Caudate nucleus (tissue), 63 donors: ENCODE measurements at places on chromosomes 16 and 17.

DNA sequence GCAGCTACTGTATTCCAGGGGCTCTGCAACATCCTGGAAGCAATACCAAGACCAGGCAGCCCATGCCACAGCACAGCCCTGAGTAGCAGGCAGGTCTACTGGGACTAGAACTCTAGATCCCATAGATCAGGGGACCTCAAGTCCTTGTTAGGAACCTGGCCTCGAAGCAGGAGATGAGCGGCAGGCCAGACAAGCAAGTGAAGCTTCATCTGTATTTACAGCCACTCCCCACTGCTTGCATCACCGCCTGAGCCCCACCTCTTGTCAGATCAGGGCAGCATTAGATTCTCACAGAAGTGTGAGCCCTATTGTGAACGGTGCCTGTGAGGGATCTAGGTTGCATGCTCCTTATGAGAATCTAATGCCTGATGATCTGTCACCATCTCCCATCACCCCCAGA is 295.7 kb upstream of the TNRC6C start:
- DNase-seq: no peak

DNA sequence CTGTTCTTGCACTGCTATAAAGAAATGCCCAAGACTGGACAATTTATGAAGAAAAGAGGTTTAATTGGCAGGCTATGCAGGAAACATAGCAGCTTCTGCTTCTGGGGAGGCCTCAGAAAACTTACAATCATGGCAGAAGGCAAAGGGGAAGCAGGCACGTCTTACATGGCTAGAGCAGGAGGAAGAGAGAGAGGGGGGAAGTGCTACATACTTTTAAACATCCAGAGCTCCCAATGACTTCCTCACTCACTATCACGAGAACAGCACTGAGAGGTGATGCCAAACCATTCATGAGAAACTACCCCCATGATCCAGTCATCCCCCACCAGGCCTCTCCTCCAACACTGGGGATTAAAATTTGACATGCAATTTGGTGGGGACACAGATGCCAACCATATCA is 13.3 kb downstream of the WFIKKN2 start:
- no peak for DNase-seq

- DNase-seq: no peak
These were observed 6.3 kb upstream of the CD7 start for GRCh38 chr17:82323514-82324234.

- DNase-seq: peak; percentile 12
These were observed 670.1 kb upstream of the C16orf82 start for GRCh38 chr16:26396511-26397235.

DNA sequence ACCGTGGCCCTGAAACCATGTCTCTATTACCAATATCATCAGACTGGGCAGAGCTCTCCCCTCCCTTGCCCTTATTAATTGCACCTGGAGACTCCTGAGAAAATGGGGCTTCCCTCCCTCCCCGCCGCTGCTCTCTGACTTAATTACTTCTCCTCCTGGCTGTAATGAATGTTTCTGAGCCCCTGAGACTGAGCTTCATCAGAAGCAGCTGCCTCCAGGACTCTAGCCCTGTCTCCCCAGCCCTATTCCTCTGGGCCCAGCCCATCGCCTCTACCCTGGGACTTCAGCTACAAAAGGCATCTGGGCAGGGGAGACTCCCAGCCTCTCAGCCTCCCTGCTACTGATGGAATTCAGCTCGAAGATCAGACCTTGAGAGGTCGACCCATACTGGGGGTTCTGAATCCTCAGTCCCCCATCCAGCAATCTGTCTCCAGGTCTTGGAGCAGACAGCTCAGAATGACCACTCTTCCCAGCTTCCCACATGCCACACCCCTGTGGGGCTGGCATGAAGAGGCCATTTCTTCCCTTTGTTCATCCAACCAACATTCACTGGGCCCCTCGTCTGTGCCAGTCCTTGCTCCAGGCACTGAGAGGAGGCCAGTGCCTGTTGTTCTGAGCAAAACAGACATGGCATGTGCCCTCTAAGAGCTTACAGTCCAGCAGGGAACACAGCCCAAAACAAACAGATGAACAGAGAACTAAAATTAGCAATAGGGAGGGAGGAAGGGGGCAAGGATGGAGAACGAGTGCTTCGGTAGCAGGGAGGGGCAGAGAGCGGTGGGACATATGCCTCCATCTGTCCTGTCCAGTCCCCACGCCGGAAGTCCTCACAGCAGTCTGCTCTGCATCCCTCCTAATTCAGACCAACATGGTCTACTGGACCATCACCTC is 17.0 kb upstream of the NAGS start:
- no peak for DNase-seq

DNA sequence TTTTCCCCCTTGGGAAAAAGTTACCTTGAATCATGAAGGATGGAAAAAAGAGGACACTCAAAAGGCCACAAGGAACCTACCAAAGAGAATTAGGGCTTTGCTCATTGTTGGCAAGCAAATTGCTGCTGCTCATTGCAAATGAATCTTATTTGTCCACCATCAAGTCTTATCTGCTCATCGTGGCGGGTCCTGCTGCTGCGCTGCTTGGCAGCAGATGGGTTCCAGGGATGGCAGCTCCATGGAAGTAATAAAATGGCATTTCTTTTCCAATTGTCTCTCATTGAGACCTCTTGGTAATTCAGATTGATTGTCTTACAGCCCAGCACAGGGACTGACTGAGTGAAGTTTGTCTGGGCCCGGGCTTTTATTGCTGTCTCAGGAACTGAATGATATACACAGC is 118.7 kb downstream of the MRM1 start:
- no peak for DNase-seq

- peak; percentile 13 for DNase-seq
These were observed 446.5 kb downstream of the MAF start for GRCh38 chr16:79154086-79154485.

- DNase-seq: no peak
These were observed 2.4 kb upstream of the CD300LF start for GRCh38 chr17:74715144-74715543.

DNA sequence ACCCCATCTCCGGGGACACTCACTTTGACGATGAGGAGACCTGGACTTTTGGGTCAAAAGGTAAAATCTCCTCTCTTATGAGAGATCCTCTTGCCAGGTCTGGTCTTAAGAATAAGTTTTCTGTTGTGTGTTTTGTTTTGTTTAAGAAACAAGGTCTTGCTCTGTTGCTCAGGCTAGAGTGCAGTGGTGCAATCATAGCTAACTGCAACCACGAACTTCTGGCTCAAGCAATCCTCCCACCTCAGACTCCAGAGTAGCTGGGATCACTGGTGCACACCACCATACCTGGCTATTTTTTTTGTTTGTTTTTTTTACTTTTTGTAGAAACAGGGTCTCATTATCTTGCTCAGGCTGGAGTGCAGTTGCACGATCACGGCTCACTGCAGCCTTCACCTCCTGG is 4.1 kb downstream of the MMP25 start:
- no peak for DNase-seq

GRCh38 chr16:6593799-6594198 is 738.8 kb upstream of the RBFOX1 start:
- no peak for DNase-seq

DNA sequence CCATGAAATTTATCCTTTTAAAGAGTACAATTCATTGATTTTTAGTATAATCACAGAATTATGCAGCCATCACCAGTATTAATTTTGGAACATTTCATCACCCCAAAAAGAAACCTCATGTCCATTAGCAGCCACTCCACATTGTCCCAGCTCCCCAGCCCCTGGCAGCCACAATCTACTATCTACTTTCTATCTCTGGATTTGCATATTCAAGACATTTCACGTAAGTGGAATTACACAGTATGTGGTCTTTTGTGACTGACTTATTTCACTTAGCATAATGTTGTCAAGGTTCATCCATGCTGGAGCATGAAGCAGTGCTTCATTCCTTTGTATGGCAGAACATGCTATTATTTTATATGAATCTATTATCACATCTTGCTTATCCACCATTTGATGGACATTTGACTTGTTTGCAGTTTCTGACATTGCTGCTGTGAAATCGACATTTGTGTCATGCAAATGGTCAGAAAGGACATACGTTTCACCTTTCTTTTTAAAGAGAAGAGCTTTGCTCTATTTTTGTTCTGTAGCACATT is 10.7 kb downstream of the METTL9 start:
- no peak for DNase-seq

GRCh38 chr17:57612202-57613071 is 132.7 kb downstream of the CCDC182 start:
- DNase-seq: no peak

- DNase-seq: no peak
These were observed 13.6 kb upstream of the TMIGD1 start for GRCh38 chr17:30347488-30347887.

DNA sequence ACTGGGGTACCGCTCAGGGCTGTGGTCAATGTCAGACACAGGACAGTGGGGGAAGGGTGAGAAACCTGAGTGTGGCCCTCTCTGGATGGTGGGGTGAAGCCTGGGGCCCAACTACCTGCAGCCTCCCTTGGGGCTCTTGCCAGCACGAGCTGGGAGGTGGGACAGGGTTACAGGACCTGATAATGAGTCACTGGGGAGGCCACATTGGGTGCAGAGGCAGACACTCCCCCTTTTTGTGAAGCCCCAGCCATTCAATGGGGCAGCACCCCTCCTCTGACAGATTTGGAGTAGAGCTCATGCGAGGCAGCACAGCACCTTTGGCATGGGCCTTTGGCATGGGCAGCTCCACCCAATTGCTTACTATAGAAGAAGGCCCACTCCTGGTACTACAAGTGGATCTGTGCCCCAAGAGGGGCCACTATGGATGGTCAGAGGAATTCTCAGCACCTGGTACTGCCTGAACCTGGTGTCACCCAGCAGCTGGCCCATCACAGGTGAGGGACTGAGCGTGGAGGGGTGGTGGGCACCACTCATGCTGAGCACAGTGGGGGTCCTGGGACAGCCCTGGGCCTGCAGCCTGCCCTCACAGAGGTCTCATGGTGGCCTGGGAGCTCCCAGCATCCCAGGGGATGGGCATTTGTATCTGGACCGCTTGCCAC is 45.2 kb upstream of the SMPD3 start:
- DNase-seq: no peak

DNA sequence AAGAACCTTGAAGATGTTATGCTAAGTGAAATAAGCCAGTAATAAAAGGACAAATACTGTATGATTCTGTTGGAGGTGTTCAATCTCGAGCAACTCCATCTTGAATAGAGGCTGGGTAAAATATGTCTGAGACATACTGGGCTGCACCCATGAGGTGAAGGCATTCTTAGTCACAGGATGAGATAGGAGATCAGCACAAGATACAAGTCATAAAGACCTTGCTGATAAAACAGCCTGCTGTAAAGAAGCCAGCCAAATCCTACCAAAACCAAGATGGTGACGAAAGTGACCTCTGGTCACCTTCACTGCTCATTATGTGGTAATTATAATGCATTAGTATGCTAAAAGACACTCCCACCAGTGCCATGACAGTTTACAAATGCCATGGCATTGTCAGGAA is 98.1 kb downstream of the RGS9 start:
- DNase-seq: no peak

DNA sequence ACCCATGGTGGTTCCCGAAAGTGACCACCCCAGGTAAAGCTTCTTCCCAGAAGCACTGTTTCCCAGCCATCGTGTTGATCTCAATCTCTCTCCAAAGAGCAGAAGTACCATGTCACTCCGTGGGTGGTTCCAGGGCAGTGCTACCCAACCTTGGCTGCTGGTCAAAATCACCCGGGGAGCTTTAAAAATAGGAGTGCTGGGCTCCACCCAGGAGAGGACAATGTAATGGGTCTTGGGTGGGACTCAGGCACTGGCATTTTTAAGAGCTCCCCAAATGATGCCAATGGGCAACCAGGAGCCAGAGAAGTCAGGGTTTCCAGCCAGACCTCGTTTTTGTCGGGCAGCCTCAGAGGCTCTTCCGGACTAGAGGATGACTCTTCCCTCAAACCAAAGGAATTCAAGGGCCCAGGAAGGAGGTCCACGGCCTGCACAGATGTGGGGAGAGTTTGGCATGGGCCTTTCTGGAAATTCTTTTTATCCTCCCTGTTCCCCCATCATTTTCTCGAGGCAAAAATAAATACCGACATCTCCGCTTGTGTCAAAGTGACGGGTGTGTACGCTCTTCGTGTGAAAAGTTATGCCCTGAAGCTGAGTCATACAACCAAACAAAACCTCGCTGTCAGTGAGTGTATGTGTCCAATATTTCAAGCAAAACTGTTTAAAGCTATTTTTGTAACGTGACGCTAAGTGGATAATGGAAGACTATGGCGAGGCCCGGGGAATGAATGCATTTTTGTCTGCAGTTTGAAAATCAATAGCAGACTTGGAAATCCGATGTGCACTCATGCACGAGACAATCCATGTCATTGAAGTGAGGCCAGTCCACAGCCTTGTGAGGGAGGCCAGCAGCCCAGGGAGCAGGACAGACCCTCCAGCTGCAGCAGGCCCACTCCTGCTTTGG is 364.1 kb downstream of the FOXL1 start:
- no peak for DNase-seq

GRCh38 chr16:80347900-80348299 is 192.9 kb upstream of the DYNLRB2 start:
- peak; percentile 8 for DNase-seq

- DNase-seq: no peak
These were observed 22.9 kb downstream of the DHRS7B start for GRCh38 chr17:21149621-21150020.

- no peak for DNase-seq
These were observed 1.5 kb downstream of the MRPL10 start for GRCh38 chr17:47829870-47830269.

GRCh38 chr16:56675685-56676210 is 6.1 kb downstream of the MT1H start:
- DNase-seq: no peak

- DNase-seq: no peak
These were observed 19.9 kb upstream of the COL1A1 start for GRCh38 chr17:50221266-50221863.

GRCh38 chr16:56195151-56195550 is 3.9 kb downstream of the GNAO1 start:
- DNase-seq: no peak

GRCh38 chr16:641326-642188 is at the start of gene MCRIP2:
Gene MCRIP2 (plus strand): TSS chr16:641828. CDS start chr16:641992, 164 bp downstream.
- peak; percentile 58 for DNase-seq

DNA sequence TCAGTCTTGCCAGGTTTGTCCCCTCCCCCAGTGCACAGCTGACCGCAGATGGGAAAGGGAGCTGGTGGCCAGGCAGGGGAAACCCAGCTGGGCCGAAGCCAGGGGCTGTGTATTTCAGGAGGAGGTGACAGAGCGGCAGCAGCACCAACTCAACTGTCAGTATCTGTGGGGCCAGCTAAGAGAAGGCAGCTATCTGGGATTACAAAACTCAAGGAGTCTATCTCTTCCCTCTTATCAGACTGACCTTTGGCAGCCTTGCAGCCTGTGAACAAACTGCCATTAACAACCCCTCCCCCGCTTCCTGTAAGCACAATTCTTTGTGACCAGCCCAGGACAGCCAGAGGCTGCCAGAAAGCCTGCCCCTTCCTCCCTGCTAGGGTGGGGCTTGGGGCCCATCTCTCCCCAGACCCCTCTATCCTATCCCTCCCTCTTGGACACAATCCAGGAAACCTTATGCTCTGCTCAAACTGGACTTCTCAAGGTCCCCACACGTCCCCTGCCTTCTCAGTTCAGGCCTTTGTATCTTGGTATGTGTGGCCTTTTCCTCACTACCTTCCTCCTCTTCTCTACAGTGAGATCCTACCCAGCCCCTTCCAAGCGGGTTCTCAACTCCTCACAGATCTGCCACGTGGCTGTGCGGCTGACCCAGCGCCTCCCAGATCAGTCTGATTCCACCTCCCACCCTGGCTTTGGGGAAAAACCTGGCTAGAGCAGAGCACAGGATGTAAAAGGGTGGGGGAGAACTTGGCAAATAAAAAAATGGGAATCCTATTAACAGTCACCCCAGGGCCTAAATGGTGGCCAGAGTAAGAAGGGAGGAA is 10.5 kb downstream of the ST3GAL2 start:
- no peak for DNase-seq
